ENCODE measurements at places on chromosomes 11 and 22.

DNA sequence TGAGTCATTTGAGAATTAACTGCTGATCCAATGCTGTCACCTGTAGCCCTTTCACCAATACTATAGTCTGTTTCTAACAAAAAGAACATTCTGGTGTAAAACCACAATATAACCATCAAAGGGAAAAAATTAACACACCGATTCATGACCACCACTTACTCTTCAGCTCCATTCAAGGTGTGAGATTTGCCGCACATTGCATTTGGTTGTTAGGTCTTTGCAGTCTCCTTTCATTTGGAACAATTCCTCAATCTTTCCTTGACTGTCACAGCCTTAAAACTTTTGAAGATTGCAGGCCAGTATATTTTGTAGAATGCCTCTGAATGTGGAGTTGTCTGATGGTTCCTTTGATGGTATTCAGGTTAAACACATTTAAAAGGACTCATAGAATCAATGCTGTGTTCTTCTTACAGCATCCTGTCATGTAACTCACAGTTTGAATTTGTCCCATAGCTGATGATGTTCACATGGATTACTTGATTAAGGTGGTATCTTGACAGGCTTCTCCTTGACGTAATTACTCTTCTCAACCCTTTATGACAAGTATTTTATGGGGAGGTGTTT lies 63.6 kb downstream of the TNRC6B start:
- DNase-seq = no peak

DNA sequence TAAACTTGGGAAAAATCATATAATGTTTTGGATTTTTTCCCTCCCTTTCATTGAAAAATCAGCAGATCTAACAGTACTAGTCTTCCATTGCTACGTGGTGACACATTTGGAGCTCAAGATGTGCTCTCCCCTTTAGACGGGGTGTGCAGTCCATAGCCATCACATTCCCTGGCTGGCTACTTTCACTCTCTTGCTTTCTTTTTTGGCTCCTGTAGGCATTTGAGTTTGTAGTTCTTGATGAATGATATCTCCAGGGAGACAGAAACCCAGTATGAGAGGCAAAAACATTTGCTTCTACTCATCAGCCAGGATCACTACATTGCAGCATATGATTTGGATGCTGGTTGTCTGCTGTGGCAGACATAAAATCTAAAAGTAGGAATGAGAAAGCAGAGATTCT lies 12.1 kb downstream of the CCDC81 start:
- no peak for DNase-seq

DNA sequence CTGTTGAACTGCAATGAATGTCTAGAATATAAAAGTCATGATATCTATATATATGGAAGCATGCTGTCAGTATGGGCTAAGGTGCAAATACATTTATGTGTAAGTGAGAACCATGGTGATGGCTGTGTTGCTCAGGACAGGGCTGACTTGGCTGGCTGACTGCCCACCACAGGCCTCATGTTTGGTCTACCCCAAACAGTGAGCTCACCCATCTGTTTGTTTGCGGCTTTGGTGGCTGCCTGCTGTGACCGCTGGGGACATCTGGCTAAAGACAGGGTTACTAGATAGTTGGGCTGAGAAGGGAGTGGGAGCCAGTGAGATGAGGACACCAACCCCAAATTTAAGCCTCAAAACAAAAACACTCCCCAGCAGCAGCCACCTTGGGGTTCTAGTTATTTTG lies 6.3 kb downstream of the CD44 start:
- no peak for DNase-seq

- no peak for DNase-seq
Observed at GRCh38 chr11:66619080-66619554, 2.7 kb downstream of the RBM14 start.

DNA sequence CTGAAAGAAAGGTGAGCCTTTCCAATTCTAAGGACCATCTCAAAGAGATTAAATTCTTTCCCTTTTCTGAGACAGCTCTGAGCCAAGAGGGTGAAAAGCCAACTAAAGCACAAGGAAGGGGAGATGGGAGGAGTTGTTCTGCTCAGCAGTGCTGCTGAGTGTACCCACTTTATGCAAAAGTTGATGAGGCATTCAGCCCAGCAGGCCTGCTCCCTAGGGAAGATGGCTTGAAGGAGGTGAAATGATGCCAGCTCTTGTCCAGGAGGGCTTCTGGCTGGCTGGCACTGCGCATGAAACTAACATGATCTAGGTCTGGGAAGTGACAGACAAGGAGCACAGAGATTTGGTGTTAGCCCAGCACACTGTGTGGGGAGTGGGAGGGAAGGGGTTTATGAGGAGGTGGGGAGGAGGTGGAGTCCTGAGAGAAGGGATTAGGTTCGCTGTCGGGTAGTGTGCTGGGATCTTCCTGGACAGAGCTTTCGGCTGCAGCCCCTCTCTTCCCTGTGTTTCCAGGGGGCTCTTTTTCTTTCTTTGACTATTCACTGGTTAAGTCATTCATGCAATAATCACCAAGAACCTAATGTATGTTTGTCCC lies 225.5 kb upstream of the NARS2 start:
- DNase-seq = no peak

DNA sequence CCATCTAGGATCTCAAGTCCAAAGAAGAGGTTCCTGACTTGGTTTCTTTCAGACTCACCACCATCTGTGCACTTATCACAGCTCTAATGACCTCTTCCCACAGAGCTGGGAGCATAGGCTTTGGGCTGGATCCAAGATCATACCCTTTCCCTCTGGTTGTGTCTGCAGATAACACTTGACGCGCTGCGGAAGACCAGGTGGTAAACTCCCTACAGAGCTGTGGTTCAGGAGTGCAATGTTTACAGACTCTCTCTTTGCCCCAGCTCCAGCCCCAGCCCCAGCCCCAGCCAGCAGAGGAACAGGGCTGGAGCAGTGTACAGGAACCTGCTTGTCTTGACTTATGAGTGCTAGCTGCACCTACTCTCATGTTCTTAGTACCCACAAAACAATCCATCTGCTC lies 274.4 kb upstream of the SYN3 start:
- no peak for DNase-seq

DNA sequence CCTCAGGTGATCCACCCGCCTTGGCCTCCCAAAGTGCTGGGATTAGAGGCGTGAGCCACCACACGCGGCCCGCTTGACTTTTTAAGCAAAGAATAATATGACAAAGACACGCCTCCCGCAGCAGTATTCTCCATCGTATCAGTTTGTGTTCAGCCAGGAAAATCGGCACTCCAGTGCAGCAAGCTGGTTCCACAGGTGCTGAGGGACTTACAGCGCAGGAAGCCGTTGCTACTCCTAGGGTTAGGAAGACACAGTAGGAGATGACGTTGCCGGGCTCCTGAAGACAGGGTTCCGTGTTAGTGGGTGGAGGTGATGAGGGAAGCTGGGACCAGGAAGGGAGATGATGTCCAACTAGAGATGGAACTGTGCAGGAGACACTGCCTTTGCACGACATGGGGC lies 65.8 kb upstream of the CECR2 start:
- DNase-seq = no peak

DNA sequence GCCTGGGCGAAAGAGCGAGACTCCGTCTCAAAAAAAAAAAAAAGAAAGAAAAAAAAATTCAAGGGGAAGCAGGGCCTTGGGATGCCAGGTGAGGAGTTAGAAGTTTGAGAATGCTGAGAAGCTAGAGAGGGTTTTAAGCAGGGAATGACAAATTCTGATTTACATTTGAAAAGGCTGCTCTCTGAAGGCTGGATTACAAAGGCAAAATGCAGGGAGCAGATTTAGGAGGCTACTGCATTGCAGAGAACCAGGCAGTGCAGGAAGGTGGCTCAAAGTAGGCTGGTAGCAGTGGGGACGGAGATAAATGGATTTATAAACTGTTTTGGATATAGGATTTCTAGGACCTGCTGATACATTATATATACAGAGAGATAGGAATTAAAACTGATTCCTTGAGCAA lies 66.6 kb downstream of the KCNC1 start:
- DNase-seq = no peak

GRCh38 chr11:93591247-93591898 lies 48.2 kb upstream of the SMCO4 start:
- DNase-seq = no peak

GRCh38 chr11:41237382-41237781 lies 222.1 kb downstream of the LRRC4C start:
- DNase-seq = no peak

- DNase-seq = no peak
Observed at GRCh38 chr11:86313793-86314192, 11.8 kb downstream of the HIKESHI start.

GRCh38 chr11:124640666-124641065 lies 18.0 kb downstream of the TBRG1 start:
- DNase-seq = no peak

- no peak for DNase-seq
Observed at GRCh38 chr11:87284306-87284705, 246.6 kb downstream of the TMEM135 start.

DNA sequence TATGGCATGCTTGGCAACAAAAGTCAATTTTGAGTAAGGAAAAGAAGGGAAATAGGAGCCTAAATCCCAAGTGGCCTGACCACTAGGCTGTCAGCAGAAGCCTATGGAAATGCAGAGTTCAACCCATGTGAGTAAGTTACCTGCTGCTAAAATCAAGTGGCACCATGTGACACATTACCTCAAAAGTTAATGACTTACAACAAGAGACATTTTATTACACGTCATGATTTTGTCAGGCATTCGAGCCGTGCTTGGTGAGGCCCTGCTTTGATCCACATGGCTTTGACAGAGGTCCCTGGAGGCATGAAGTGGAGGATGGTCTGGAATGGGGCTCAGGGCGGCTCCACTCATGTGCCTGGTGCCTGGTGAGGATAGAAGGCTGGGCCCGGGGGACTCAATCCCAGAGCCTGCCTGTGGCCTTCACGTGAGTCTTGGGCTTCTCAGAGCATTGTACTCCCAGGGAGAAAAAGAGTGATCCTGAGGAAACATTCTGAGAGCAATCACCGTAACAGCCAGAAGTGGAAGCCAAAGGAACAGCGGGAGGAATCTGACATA lies 339.1 kb upstream of the B3GAT1 start:
- no peak for DNase-seq

GRCh38 chr22:37824674-37825641 lies 1.8 kb downstream of the GALR3 start:
- no peak for DNase-seq

- DNase-seq = no peak
Observed at GRCh38 chr11:96134602-96135001, 208.4 kb downstream of the MAML2 start.

GRCh38 chr11:125371431-125371935 lies 124.6 kb downstream of the FEZ1 start:
- DNase-seq = no peak

GRCh38 chr11:119148720-119149017 lies 183 bp upstream of the ABCG4 start:
- DNase-seq = no peak

DNA sequence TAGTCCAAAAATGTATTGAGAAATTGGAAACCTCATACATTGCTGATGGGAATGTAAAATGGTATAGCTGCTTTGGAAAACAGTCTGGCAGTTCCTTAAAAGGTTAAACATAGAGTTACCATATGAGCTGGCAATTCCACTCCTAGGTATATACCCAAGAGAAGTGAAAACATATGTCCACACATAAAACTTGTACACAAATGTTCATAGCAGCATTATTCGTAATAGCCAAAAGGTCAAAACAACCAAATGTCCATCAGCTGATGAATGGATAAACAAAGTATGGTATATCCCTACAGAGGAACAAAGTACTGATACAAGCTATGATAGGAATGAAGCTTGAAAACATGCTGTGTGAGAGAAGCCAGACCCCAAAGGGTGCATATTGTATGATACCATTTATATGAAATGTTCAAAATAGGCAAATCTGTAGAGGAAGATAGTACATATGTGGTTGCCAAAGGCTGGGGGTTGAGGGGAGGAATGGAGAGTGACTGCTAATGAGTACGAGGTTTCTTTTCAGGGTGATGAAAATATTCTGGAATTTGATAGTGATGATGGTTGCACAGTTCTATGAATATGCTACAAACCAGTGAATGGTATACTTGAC lies 85.8 kb downstream of the ZBTB16 start:
- no peak for DNase-seq

DNA sequence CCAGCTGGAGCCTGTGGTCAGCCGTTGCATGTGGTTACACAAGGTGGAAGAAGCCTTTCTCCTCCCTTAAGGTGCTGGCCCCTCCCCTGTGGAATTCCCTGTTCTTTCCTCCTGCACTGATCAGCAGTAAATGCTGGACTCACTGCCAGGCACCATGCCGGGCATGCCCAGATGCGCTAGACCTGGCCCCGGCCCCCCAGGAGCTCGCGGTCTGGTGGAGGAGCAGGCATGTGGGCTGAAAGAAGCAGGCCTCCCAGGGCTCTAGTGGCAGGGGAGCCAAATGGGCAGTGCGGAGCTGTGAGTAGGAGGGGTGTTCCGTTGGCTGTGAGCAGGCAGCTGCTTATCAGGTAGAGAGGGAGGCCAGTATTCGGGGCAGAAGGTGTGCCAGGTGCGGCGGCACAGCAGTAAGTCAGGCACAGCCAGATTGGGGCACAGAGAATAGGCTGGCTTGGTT lies 10.2 kb downstream of the DGKZ start:
- no peak for DNase-seq

- no peak for DNase-seq
Observed at GRCh38 chr11:10418259-10418949, 36.7 kb upstream of the AMPD3 start.

- DNase-seq = no peak
Observed at GRCh38 chr11:121238956-121239355, 53.6 kb upstream of the SC5D start.

DNA sequence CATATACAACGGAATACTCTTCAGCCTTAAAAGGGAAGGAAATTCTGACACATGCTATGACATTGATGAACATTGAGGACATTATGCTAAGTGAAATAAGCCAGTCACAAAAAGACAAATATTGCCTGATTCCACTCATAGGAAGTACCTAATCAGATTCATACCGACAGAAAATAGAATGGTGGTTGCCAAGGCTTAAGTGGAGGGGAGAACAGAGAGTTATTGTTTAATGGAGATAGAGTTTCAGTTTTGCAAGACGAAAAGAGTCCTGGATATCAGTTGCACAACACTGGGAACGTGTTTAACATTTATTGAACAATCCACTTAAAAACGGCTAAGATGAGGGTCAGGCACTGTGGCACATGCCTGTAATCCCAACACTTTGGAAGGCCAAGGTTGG lies 45.6 kb upstream of the HIPK3 start:
- DNase-seq = no peak

All from stimulated activated CD8-positive, alpha-beta memory T cell treated with anti-CD3 and anti-CD28 coated beads, Interleukin-4, amount 100 ng/mL, for 1 hour (primary cell).